Calu3 (cell line): ENCODE measurements at places on chromosomes 12 and 14.

- no peak for DNase-seq
Measured at GRCh38 chr14:92719421-92719820, 29.0 kb downstream of the LGMN start.

DNA sequence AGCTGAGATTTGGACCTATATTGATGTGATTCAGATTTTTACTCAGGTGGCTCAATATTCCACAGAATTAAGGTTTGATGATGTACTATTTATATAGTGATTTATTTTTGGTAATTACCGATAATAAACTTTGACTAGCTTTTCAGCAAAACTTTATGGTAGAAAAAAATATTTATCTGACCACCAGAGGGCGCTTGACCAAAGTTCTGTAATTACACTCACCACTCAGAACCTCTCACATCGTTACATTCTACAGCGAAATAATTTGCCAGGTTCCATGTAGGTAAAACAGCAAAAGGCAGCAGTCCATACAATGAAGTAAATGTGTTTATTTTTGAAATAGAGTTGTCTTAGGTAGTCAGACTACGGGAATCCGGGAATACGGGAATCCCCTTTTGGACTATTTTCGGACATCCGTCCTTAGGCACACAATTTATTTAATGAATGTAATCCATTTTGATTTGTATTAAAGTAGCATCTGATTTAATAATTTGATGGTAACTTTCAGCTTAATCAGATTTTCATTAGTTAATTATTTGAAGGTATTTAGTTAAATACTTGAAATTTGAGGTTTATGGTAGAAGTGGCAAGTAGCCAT, 143.0 kb upstream of the DDHD1 start:
- peak; percentile 38 for DNase-seq

DNA sequence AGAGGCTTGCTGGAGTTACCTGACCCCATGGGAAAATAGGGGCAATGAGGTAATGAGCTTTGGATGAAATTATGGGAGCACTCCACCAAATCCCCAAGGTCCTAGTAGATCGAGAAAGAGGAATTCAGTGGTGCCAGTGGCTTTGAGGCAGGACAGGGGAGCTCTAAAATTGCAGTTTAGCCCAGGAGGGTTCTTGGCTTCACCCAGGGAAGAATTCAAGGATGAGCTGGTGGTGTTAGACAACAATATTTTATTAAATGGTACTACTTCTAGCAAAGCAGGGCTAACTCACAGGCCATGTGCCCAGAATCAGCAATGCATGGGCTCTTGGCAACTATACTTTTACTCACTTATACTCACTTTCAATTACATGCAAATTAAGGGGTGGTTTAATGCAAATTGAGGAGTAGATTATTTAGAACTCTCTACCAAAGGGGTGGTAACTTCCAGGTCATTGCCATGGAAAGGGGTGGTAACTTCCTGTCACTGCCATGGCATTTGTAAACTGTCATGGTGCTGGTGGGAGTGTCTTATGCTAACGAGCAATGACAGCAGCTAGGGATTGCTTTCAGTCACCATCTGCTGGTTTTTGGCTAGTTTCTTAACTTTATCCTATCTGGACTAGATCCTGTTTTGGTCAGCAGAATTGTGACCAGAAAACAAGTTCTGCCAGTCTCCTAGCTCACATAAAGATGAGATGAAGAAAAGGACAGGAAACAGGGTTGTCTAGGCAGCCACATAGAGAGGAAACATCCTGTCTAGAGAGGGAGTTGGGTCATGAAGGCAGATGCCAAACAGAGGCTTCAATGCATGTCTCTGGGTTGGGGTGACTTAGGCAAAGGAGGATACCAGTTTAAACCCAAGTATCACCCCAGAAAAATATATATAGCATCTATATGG, 64.7 kb downstream of the ZNF641 start:
- DNase-seq, result no peak

GRCh38 chr12:67483871-67484554, 164.5 kb upstream of the DYRK2 start:
- peak; percentile 72 for DNase-seq

DNA sequence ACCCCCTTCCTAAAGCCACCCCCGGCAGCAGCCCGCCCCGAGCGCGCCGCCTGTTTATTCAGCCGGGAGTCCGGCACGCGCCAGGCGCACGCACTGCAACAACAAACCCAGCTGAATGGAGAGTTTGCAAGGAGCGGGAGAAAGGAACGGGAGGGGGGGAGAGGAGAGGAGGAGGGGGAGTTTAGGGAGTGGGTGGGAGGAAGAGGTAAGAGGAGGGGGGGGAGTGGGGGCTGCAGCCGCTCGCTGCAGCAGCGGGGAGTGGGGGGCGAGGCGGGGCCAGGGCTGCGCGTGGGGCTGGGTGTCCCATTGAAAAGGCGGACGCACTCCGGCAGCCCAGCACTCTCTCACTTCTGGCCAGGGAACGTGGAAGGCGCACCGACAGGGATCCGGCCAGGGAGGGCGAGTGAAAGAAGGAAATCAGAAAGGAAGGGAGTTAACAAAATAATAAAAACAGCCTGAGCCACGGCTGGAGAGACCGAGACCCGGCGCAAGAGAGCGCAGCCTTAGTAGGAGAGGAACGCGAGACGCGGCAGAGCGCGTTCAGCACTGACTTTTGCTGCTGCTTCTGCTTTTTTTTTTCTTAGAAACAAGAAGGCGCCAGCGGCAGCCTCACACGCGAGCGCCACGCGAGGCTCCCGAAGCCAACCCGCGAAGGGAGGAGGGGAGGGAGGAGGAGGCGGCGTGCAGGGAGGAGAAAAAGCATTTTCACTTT, at the start of gene ASCL1:
TSS of gene ASCL1 (plus strand) at position 336 of the 712 bp plus-strand sequence. CDS start 571 bp downstream, outside the sequence.
- peak; percentile 13 for DNase-seq

GRCh38 chr12:69880571-69880970, 55.5 kb downstream of the MYRFL start:
- no peak for DNase-seq

- DNase-seq, result no peak
Measured at GRCh38 chr12:91991399-91992187, 154.1 kb downstream of the BTG1 start.

DNA sequence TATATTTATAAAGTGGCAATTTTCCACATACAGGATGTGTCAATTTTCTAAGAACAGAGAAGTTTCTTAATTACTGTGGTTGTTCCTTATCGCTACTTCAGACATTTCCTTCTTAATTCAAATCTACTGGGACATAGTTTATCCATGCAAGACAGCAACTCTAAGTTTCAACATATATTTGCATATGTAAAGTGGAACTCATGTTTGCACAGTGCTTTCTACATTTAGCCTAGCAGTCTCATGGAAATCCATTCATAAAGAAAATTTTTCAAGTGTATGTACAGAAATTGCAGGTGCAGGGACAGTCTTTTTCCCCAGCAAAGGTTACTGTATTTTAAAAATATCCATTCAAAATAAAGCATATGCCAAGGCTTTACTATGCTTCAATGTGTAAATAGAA, 956.7 kb upstream of the SEL1L start:
- no peak for DNase-seq

DNA sequence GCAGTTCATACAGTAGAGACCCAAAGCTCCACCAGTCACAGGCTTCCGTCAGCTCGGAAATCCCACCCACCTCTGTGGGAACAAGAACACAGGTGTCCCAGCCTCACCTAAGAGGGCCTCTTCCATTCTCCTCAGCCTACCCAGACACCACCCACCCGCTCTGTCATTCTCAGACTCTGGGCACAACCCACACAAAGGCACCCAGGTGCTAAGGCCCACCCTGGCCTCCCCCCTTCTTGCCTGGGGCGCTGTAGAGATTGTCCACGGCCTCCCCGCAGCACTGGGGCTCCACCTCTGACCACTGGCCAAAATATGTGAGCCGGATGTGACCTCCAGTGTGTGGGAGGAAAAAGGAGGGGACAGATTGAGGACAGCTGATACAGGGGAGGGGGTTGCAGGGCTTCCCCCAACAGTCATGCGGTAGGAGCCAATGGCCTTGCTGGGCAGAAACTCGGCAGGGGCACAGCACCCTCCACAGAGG, 14.2 kb downstream of the RPS6KL1 start:
- no peak for DNase-seq

DNA sequence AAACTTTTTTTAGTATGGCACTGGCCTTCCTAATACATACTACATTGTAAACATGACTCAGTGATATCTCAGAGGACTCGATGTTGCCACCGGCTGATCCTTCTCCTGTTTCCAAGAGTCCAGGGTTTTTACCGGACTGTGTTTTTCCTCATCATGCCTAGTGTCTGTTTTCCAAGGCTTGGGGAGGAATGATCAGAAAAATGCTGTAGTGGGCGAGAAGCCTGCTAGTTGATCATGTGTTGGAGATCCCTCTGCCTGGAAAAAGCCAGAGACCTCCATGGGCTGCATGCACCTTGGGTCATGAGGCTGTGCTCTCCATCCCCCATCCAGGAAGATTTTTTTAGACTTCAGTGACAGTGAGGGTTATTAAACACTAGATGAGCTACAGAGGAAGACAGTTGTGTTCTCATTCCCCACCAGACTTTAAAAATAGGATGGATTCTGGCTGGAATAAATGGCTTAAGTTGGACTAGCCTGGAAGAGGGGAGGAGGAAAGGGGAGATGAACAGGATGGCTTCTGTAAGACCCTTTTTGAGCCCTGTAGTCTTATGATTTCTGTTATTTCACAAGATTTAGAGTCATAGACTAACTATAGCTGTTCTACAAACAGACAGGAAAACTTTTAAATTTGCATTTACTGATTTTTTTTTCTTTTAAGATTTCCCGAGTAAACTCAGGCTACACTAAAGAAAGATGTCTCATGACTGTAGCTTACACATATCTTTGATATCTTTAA, 145.7 kb downstream of the SAMD4A start:
- no peak for DNase-seq

GRCh38 chr12:39935275-39935674, 170.6 kb downstream of the SLC2A13 start:
- DNase-seq, result no peak

DNA sequence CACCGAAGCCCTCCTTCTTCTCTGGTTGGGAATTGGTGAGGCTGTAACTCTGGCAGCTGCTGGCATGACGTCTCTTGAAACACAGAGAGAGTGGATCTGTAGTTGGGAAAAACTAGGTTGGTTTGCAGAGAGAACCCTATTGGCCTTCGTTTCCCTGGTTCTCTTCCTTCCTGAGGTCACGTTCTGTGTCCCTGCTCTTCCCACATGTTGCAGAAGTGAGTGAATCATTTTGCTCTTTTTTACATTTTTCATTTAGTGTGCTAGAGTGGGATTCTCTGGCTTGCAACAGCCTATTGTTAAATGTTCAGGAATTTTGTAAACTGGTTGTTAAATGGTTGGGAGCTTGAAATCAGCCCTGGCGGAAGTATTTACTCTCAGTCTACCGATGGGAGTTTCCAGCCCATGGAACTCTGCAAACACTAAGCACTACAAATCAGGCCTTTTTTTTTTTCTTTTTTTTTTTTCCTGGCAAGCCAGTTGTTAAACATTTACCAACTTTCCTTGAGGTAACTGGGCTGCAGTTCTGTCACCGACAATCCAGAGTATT, 26.8 kb upstream of the CKAP4 start:
- DNase-seq, result no peak

GRCh38 chr12:113359133-113359938, 949 bp downstream of the PLBD2 start:
- DNase-seq, result no peak

GRCh38 chr12:19799895-19800602, 360.8 kb downstream of the AEBP2 start:
- DNase-seq, result no peak

DNA sequence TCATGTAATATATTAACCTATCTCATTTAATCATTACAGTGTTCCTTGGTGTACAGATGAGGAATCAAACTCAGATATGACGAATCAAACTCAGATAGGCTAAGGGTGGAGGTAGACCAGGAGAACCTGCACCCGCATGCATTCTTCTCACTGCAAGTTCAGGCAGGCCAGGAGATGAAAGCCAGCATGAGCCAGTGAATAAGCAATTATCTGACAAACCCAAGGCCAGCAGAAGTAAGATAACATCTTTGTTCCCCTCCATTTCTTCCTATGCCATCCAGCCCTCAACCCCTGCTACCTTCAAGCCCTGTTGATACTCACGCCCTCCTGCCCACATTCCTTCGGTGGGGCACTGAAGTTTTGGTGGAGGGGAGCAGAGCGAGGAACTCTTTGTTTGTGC, 152.2 kb downstream of the ETV6 start:
- DNase-seq, result no peak

DNA sequence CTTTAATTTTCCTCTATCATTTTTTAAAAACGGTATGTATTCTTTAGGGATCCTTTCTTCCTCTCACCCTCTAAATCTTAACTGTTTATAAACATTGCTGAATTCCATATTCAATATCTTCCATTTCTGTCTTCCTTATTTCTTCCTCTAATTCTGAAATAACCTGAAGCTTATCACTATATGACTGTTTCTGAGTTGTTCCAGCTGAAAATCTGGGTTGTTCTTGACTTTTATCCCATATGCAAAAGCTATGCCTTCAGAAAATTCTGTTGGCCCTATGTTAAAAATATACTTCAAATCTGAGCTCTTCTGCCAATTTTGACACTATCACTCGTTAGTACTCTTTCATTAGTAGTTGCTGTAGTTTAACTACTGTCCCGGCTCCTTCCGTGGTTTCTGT, 970.3 kb downstream of the BCL11B start:
- no peak for DNase-seq

- DNase-seq, result no peak
Measured at GRCh38 chr12:110370732-110371231, 32.7 kb downstream of the ANAPC7 start.

DNA sequence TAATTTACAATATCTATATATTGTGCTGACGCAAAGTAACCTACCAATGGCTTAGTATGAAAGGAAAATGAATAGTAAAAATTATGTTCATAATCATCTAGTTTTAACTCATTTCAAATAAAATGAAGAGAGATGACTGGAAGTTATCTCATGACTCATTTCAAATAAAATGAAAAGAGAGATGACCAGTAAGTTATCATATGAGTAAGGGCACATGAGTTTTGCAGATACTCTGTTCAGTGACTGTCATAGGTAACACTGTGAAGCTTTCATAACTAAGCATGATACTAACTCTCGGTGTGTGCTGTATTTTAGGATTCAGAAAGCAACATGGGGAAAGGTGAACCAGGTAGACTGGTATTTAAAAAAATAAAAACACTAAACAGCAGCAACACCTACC, 364.5 kb upstream of the DIO2 start:
- DNase-seq, result no peak

DNA sequence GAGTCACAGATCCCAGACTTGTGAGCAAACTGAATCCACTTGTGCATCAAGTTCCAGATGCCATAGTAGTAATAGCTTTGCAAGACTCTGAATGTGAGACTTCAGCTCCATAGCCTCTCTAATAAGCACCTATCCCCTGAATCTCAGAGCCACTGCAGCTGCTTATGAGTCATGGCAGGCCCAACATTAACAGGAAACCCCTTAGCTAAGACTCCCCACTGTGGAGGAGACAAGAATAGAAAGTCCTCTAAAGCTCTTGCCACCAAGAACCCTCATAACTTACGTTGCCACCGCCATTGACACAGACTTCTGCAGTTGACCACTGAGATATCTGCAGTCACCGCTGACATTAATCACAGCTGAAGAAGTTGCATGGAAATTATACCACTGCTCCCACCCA, 62.9 kb upstream of the PDE3A start:
- DNase-seq, result no peak

- DNase-seq, result no peak
Measured at GRCh38 chr12:26595806-26596205, 237.2 kb downstream of the ITPR2 start.
